Ascending aorta (tissue), 2 donors: ENCODE measurements at places on chromosomes 3 and 15.

DNA sequence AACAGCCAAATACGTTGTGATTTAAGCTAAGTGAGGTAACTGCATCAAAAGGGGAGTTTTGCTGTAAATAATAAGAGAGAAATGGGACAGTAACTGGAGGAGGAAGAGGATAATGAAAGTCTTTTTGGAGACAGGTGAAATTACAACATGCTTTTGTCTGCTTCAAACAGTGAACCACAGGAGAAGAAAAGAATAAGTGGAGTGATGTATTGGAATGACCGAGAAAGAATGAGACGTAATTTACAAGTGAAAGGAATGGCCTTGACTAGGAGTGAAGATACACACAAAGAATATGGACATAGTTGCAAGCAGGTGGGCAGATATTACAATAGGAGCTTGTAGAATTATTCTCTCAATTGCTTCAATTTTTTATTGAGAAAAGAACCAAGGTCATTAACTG, 550.8 kb downstream of the DIPK2A start:
- no peak for DNase-seq

DNA sequence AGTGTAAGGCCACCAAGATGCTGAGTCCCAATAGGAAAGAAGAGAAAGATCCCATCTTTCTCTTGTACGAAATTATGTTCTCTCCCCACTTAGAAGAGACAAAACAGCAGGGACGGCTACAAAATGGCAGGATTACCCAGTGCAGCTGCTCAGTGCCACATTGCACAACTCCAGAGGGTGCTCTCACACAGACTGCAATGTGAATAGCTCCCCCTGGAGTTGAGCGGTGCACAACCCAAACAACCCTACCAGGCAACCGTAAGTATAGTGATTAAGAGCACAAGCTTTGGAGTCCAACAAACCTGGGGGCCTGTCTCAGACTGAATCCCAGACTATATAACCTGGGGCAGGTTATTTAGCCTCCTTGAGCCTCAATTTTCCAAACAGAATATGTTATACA, 3.1 kb upstream of the BHLHE40 start:
- DNase-seq: no peak

DNA sequence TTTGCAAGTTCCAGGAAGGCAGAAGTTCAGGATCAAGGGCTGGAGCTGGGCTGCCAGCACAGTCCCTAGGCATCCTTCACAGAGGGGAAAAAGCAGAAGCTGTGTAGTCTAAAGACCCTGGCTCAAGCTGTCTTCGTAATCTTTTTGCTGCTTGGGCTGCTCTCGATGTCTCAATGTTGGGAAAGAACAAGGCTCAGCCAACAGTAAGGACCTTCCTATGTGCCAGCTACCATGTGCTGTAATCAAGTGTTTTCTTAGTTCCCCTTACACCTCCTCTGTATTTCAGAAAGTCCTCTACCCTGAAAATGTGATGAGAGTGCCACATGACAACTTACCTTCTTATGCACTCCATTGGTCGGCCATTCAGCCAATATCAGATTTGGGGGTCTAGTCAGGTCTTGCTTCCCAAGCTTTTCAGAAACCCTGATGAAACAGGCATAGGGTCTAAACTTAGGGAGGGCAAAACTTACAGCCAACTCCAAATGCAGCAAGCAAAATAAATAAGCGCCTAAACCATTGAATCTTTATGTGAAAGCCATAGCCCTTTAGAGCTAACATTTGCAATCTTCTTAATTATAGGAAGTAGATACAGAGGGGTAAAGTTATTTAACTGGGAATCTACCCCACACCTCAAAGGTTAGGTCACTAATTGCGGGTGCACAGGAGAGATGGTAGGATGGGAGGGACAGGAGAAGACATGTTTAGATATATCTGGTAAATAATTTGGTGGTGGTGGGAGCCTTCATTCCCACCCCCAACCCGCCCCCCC, 1.2 kb upstream of the EDEM1 start:
- DNase-seq: no peak

- DNase-seq: no peak
These were observed 254.2 kb downstream of the PLOD2 start for GRCh38 chr3:145906755-145907154.

GRCh38 chr3:18126772-18127171, 298.4 kb downstream of the SATB1 start:
- DNase-seq: no peak

- no peak for DNase-seq
These were observed 87.5 kb downstream of the RPL39L start for GRCh38 chr3:187051724-187052366.
